Lung (tissue), 17 donors: ENCODE measurements at places on chromosomes 13 and 19. TPM values are rescaled to one million over a fixed set of nuclear protein-coding genes. Genes with fewer than 3 reads are reported as not detected.

Gene KLK15
- total RNA-seq, result not detected

Gene GPC6
- total RNA-seq, result 7.3 TPM

Gene ZSCAN1
- total RNA-seq, result 1.7 TPM

Gene MBD3L2B
- not detected for total RNA-seq

Gene TMEM150B
- total RNA-seq, result 2.3 TPM

Gene EFNB2
- total RNA-seq, result 43.8 TPM

Gene APOE
- total RNA-seq, result 80.8 TPM

Gene LILRA1
- total RNA-seq, result 2.1 TPM

Gene FFAR2
- 6.2 TPM for total RNA-seq
